ENCODE measurements at places on chromosomes 5 and 9. TPM values are rescaled to one million over a fixed set of nuclear protein-coding genes. Genes with fewer than 3 reads are reported as not detected.

The GABBR2 gene
- 0.46 TPM for total RNA-seq

The SLC45A2 gene
- total RNA-seq, result not detected

The CTSV gene
- not detected for total RNA-seq

The TRIP13 gene
- 1.6 TPM for total RNA-seq

The ISL1 gene
- not detected for total RNA-seq

The PTGDS gene
- total RNA-seq, result 2.3 TPM

The SLC6A19 gene
- 0.05 TPM for total RNA-seq

GRCh38 chr5:56471707-56472106 is 238.6 kb upstream of the ANKRD55 start:
- no peaks in the 10 kb centered on the region for H3K36me3 ChIP-seq
- H3K4me3 ChIP-seq, result no peak overlapping the region
- no peak overlapping the region for H3K27ac ChIP-seq
- no peak for DNase-seq

DNA sequence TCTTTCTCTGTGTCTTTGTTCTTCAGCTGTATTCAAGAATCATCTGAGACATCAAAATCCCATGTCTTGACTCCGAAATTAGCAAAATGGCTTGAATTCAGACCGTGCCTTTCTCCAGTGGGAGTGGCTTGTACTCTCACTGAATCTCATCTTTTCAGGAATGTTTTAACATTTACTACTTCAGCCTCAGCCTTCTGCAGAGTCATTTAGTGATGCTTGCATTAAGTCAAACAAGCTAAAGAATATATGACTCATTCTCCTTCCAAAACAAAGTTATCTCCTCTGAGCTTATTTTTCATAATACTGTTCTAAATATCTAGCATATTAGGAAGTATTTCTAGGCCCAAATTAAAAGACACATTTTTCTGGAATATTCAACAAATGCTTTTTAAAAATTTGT is 205.3 kb downstream of the CDH10 start:
- H3K36me3 ChIP-seq, result no peaks in the 10 kb centered on the region
- no peak overlapping the region for H3K4me3 ChIP-seq
- no peaks in the 10 kb centered on the region for H3K4me1 ChIP-seq
- no peak overlapping the region for H3K27ac ChIP-seq

- H3K36me3 ChIP-seq, result no peaks in the 10 kb centered on the region
- H3K4me3 ChIP-seq, result no peak overlapping the region
- no peaks in the 10 kb centered on the region for H3K27me3 ChIP-seq
- H3K4me1 ChIP-seq, result no peaks in the 10 kb centered on the region
- no peak for DNase-seq
- H3K27ac ChIP-seq, result no peak overlapping the region
Measured at GRCh38 chr5:61010467-61011454, 65.8 kb downstream of the NDUFAF2 start.

DNA sequence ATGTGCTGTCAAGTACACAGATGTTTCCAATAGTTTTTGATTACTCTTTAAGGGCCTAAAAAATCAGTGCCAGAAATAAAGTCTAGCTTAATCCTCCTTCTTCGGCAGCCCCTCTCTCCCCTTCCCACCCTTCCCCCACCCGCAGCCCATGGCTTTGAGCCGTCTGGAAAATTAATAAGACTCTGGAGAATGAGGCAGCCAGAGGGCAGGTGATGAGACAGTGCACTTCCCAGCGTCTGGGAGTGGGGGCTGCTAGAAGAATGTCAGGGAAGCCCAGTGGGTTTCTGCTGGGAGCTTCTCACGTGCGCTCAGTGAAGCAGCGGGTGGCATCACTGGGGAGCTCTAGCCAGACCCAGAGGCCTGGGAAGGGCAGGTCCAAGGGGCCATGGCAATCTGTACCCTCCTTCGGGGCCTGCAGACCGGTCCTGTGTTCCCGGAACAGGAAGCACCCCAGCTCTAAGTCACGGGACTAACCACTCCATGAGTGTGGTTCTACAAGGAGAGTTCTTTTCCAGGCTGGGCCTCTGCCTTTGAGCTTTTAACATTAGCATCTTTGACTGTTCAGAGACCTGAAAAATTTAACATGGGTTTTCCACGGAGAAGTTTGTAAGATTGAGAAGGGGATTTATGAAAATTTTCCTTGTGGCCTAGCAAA is 164.8 kb upstream of the OTULINL start:
- H3K4me3 ChIP-seq, result no peak overlapping the region
- no peak for DNase-seq
- no peaks in the 10 kb centered on the region for H3K27me3 ChIP-seq
- peaks cover 42% of the 10 kb centered on the region for H3K36me3 ChIP-seq
- no peak overlapping the region for H3K27ac ChIP-seq

GRCh38 chr9:37650299-37650872 is 368 bp upstream of the FRMPD1 start:
- no peak for DNase-seq
- no peaks in the 10 kb centered on the region for H3K36me3 ChIP-seq
- no peaks in the 10 kb centered on the region for H3K27me3 ChIP-seq
